ENCODE measurements at places on chromosomes 3 and 15.

DNA sequence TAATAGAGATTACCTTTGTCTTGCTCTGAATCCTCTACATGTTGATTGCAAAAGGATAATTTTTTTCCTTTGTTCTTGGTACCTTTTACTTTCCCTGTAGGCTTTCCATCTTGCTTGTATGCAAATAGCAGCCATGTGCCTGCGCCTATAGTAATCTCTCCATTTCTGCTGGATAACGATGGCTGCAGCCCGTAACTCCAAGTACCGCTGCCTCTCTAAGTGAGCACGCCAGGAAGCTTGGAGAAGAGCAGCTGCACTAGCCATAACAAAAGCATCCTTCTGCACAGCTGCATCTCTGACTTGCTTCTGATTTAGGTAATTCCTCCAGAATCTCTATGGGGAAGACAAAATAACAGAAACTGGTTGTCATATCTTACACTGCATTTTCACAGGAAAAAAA lies 89.3 kb downstream of the NR2E3 start:
- no peak for DNase-seq

DNA sequence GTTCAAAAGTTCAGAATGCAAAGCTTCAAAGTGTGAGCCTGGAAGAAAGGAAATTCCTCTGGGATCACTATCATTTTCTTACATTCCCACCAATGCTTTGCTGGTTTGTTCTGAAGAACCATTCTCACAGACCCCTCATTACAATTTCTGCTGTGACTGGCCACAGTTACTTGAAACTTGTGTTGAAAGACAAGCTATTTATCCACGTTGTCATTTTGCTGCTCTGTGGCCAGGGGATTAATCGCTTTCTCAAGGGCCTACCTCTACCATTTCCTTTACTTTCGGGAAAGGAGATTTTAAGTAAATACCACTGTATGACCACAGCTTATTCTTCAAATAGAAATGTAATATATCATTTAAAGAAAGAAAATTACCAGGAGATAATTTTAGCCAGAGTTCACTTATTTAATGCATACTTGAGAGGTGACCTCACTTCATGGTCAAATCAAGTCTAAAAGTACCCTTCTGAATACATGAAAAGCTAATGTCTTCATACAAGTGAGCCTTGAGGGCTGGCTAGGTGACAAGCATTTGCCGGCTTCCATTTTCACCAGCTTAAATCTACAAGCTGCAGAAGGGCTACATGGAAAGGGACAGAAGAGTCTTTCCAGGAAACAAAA lies 69.8 kb upstream of the ROBO2 start:
- DNase-seq: no peak

DNA sequence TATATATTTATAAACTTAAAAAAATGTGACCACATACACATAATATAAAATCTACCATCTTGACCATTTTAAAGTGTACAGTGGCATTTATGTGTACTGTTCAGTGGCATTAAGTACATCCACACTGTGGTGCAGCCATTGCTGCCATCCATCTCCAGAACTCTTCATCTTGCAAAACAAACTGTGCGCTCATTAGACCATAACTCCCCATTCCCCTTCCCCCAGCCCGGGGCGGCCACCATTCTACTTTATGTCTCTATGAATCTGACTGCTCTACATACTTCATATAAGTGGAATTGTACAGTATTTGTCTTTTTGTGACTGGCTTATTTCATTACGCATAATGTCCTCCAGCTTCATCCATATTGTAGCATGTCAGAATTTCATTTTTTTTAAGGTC lies 47.8 kb downstream of the CTXND1 start:
- DNase-seq: no peak

DNA sequence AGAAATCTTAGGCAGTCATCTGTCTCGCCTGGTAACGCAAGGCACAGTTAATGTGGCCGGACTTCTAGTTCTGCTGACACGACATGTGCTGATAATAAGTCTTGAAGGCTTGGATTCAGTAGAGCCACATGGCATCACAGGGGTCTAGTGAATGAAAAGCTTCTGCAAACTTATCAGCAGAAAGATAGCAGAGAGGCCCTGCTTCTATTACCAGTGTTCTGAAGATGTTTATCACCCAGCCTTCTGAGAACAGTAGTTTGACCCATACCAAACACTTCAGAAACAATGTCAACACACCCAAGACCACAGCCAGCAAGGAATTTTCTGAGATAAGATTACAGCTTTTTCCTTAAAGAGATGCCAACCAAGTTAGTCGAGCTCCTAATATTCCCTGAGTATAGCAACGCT lies 102.7 kb upstream of the UMPS start:
- no peak for DNase-seq

DNA sequence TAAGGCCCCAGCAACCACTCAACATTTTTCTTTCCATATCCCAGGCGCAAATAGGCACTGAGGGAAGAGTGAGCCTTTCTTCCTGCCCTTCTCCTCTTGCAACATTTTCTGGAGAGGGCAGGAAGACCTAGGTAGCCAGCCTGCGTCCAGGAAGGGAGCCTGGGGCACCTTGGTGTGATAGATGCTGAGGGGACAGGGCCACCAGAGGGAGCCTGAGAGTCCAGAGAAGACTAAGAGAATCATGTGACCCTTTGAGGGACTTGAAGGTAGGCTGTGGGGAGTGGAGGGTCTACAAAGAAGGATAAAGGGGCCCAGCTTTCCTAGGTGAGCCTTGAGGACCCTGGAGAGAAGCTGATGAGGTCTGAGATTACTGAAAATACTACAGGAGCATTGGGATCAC lies 346.6 kb downstream of the CNTN6 start:
- DNase-seq: no peak

DNA sequence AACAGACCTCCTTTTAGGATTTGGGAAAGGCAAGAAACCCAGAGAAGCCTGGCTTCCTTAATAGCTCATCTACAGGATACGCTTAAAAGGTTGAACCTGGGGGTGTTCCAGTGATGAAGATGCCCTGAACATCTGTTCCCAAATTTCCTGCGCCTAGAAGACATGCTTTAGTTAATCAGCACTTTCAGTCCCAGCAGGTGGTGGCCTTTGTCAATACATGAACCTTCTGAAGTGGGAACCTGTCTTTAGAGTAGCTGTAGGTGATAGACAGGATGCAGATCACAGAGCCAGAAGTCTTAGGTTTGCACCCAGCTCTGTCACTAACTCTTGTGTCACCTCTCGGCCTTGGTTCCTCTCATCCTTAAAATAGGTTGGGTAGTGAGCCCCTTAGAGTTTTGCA lies 149.7 kb upstream of the SYNPR start:
- no peak for DNase-seq

GRCh38 chr3:150236316-150237082 lies 171.6 kb upstream of the TSC22D2 start:
- DNase-seq: no peak

GRCh38 chr3:37346227-37347005 lies 172.0 kb upstream of the LRRFIP2 start:
- no peak for DNase-seq

GRCh38 chr3:64625381-64625780 lies 62.4 kb downstream of the ADAMTS9 start:
- DNase-seq: no peak

DNA sequence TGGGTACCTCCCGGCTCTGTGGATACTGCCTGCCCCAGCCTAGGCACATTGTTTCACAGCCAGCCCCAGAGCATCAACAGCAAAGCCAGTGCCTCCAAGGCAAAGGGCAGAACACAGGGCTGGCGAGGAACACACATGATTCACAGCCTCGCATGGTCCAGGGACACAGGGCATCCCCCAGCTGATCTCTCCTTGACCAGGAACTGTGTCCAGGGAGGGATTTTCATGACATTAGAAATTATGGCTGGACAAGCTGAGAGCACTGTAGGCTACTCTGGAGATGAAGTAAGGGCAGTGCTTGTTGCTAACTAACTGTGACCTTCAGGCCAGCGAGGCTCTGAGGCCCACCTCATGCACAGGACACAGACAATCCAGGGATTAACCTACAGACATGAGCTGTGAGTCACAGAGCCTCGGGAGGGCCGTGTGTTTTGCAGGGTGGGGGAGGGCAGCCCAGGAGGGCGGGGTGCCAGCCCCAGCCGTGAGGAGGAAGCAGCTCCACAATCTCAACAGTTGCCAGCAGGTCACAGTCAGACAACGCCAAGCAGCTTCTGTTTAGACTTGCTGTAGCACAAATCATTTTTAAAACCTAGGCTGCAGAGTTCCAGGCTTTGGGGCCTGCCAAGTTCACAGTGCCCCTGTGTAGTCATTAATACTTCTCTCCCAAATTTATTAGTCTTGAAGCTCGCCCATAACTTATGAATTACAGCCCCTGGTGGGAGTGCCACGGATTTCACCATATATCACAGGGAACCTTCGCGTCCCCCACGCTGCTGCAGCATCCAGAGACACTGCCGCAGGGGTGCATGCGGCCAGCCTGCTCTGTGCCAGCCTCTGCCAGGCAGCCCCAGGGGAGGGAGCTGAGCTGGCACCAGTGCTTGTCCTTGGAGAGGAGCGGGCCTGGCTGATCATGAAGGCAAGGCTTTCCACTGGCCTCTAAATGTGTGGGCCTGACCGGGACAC lies 114.7 kb downstream of the ETFA start:
- DNase-seq: peak; percentile 86

GRCh38 chr3:145518639-145519038 lies 642.3 kb downstream of the PLOD2 start:
- no peak for DNase-seq

GRCh38 chr3:129606636-129607390 lies at the start of gene PLXND1:
PLXND1 (minus strand) TSS chr3:129606676; CDS start chr3:129606639, 37 bp downstream.
- peak; percentile 90 for DNase-seq

GRCh38 chr3:52633786-52634185 lies 51.9 kb downstream of the PBRM1 start:
- DNase-seq: no peak

DNA sequence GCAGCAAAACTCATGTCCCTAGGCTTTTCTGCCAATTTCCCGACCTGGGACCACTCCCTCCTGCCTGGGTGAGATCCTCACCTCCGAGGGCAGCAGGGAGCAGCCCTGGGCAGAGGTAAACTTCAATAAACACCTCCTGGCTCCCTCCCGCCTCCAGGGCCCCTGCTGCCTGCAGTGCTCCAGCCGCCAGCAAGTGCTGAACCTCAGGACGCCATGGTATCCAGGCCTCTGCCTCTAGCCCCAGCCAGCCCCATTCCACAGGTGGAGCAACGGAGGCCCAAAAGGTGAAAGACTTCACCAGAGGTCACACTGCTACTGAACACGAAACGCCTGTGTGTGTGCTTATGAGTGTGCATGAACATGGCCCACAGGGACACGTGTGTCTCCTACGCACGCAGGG lies 59.9 kb upstream of the LINGO1 start:
- DNase-seq: no peak

- DNase-seq: no peak
These were observed 55.9 kb upstream of the POMGNT2 start for GRCh38 chr3:43161684-43162229.

- DNase-seq: no peak
These were observed 32.9 kb upstream of the ALG1L2 start for GRCh38 chr3:130048726-130049125.

DNA sequence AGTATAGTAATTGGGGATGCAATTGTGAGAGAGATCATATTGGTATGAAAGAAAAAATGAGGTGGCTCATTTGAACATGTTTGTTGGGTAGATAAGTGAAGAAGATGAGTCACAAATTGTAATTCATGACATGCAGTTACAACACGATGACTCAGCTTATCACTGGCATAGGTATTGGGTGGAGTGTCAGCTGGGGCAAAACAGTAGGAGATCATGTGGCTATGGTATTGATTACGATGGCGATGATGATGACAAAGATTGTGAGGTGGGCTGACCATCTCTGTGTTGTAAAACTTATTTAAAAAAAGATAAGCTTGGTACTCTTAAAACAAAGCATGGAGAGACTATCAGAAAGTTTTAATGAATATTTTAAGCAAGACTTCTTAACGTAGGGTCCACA lies 11.6 kb upstream of the DPH6 start:
- no peak for DNase-seq

DNA sequence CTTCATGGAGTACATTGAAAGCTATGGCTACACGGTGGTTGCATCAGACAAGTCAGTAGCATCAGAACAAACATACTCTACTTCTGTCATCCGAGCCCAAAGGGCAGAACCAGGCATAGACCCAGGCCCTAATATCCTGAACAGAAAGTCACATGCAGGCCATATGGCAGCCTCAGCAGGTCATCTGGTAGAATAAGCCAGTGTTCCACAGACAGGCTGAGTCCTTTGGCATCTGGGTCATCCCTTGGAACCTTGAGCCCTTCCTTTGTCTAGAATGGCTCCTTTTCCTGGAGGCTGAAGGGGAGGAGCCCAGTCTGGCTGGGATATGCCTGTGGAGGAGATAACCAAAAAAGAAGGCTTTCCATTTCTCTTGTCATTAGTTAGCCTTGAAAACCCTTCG lies 29.2 kb downstream of the SEMA6D start:
- no peak for DNase-seq

DNA sequence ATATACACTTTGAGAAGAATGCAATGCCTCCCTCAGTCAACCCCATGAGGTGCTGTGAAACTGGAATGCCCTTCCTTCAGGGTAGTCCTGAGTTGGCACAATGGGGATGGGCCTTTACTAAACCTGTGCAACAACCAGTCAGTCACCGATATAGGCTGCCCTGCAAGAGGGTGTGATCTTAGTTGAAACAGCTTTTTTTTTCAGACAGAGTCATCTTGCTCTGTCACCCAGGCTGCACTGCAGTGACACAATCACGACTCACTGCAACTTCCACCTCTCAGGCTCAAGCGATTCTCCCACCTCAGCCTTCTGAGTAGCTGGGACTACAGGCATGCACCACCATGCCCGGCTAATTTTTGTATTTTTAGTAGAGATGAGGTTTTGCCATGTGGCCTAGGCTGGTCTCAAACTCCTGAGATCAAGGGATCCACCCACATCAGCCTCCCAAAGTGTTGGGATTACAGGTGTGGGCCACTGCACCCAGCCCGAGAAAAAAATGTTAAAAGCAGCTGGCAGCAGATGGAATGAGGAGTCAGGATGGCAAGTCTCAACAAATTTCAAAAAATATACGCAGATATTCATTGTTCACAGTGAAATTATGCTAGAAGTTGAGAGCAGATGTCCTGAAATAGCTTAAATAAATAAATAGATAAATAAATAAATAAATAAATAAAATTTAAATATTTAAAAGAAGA lies 31.8 kb downstream of the MYO5A start:
- DNase-seq: no peak
